ENCODE measurements at places on chromosomes 13 and 19. TPM values are rescaled to one million over a fixed set of nuclear protein-coding genes. Genes with fewer than 3 reads are reported as not detected.

The SIGLEC12 gene
- total RNA-seq: 0.11 TPM

The LILRA2 gene
- 1.6 TPM for total RNA-seq

The SLC25A41 gene
- 0.16 TPM for total RNA-seq

The CEACAM4 gene
- 0.25 TPM for total RNA-seq

The SBK2 gene
- 6.5 TPM for total RNA-seq

- DNase-seq: no peak
Measured at GRCh38 chr19:16328824-16329482, 4.3 kb downstream of the KLF2 start.

The IZUMO4 gene
- 2.8 TPM for total RNA-seq

DNA sequence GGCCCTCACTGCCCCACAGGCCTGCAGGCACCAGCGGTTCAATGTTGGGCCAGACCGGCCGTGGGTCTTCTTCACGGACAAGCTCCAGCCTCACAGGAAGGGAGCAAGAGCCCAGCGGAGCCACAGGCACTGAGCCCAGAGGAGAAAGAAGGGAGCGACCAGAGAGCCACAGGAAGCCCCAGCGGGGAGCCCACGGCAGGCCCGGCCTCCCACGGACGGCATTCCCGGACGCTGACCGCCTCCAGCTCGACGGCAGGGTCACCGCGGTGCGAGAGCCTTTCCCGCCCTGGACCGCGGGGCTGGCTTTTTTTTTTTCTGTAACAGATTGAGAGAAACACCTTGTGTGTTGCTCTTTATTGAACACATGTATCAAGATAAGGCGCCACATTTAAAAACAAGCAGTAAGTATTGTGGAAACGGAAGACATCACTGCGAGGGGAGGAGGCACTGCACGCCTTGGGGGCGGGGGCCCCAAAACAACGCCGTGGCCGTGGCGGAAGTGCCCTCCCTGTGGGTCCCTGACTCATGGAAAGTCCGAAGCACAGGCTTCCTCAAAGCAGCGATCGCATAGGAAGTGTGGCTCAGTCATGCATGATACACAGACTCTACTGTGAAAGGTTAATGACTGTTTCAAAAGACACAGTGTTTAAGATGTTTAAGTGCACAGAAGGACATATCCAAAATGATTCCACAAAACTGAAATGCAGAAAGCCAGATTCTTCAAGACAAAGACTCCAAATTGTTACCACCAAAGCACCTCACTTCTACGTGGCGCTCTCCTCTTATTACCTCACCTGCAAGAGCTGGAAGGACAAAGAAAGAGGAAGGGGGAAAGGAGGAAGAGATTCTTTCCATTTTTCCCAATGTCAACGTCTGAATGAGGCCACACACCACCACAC lies 3.5 kb downstream of the RASA3 start:
- DNase-seq: peak; percentile 79

- no peak for DNase-seq
Measured at GRCh38 chr19:18176367-18177310, 3.0 kb downstream of the IFI30 start.

DNA sequence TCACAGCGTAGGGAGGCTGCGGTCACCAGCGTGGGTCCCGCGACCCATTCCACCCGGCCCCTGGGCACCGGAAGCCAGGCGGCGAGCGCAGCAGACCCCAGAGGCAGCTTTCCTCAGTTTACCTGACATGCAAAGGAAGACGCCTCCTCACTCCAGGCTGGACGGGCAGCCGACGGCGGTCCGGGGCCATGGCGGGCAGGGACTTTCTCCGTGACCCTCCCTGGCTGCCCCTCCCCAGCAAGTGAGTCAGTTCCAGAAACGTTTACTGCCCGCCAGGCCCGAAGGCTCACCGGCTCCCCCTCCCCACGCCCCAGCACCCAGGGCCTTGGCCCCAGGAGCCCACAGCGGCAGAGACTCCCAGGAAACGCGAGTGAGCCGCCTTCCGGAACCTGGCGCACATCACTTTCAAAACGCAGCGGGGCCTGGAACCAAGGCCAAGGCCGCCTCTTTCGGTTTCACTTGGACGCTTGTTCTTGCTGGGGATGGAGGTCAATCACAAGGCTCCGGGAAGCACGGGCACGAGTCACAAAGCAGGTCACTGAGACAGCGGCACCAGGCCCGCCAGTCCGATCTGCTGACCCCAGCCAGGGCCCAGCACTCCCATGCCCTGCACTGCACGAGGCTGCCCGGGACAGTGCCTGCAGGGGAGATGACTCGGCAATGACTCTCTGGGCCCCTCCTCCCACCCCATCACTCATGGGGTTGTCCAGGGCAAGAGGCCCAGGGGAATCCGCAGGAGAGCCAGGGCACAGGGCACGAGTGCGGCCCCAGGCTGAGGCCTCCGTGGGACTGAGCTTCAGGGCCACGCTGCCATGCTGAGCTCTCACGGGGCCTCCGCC lies 5.3 kb downstream of the SBNO2 start:
- DNase-seq: no peak

The RCBTB2 gene
- 14.8 TPM for total RNA-seq

DNA sequence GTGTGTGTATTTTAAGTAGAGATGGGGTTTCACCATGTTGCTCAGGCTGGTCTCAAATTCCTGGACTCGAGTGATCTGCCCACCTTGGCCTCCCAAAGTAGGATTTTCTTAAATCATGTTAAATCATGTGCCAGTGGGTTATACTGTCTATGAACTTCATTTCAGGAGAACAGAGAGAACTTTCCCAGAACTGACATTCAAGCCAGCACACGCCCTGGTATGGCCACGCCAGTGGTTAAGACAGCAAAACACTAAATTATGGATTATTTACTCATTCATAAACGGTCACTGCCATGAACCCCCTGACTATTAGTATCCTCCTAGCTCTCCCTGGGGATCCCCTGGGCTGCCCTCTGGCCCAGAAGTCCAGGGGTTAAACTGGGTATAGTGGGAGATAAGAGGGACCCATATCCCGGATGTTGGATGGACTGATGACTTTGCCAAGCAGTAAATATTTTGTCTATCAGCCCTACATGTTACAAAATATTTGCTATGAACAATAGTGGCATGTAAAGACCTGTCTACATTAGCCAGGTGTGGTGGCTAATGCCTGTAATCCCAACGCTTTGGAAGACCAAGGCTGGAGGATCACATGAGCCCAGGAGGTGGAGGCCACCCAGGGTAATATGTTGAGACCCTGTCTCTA lies 16.1 kb upstream of the STRN4 start:
- no peak for DNase-seq

DNA sequence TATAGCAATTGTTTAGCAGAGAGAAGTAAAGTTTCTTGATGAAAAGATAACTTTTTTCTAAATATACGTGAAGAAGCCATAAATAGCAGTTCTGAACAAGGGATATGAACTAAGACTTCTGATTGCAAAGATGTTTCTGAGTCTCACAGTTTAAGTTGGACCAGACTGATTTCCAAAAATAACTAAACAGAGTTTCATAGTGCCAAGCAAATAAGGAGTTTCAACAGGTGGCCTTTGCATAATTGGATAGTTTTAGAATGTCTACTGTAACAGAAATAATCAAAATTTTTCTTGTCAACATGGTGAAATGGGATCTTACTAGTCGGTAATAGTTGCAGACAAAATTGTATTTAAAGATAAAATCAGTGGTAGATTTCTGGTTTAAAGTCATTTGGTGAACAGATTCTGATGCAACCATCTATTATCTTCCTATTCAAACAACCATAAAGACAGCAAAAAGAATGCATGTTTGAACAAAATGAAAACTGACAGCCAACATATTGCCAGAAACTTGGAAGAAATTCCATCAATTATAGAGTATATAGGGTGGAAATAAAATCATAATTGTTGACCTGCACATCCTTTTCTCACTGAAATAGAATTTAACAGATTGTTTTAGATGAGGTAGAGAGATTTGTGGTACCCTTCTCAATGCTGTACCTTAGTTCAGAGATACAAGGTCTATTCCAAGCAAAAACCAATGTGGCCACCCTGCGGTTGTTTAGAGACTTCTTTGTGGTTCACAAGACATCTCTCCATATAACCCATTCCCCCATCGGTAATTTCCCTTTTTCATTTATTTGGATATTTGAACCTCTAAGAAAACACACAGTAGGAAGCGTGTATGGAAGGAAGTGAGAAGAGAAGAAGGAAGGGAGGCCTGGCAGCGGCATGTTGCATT lies 275.3 kb downstream of the COG6 start:
- DNase-seq: no peak

- no peak for DNase-seq
Measured at GRCh38 chr13:110394371-110394841, 87.3 kb downstream of the COL4A2 start.

GRCh38 chr19:10892256-10892655 lies 20.9 kb downstream of the CARM1 start:
- no peak for DNase-seq

- DNase-seq: no peak
Measured at GRCh38 chr19:17688853-17689595, 870 bp upstream of the UNC13A start.

GRCh38 chr13:44181931-44182330 lies 191.7 kb upstream of the SERP2 start:
- no peak for DNase-seq

- no peak for DNase-seq
Measured at GRCh38 chr13:25881971-25882451, 169.8 kb downstream of the SHISA2 start.

GRCh38 chr13:32299893-32300292 lies 15.3 kb downstream of the ZAR1L start:
- no peak for DNase-seq

DNA sequence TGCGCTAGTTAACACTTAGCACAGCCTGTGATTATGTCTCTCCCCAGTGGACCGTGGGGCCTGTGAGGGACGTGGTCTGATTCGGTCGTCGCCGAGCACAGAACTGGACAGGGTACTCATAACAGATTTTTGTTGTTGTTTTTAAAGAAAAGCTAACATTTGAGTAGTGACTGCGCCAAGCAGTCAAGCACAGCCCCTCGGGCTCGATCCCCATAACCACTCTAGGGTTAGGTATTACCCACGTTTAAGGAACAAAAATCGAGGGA lies 805 bp upstream of the PTOV1 start:
- no peak for DNase-seq

DNA sequence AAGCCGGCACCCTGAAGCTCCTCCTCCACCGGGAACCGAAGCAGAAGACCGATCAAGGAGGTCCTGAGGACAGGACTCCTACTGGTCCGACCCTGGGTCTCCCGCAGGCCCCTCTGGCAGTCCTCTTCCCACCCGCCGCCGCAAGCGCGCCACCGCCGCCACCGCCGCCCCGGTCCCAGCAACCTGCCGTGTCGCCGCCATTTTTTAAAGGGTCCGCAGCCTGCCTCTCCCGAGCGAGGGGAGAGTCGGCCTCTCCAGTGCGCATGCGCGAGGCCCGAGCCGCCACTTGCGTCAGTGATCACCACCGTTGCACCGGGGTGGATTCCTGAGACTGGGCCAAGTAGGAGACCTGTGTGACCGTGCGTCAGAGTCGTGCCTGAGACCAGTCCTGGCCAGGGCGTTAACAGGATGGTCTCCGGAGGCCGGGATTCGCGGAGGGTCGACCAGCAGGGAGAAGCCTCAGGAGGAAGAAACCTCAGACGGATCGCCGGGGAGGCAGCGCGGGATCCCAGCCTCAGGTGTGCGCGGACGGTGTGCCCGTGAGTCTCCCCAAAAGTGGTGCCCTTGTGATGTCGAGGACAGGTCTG lies 51.6 kb downstream of the ZNF146 start:
- DNase-seq: peak; percentile 29

GRCh38 chr13:32530841-32531253 lies 7.7 kb downstream of the N4BP2L2 start:
- DNase-seq: no peak

The CCDC70 gene
- not detected for total RNA-seq

The URAD gene
- not detected for total RNA-seq

DNA sequence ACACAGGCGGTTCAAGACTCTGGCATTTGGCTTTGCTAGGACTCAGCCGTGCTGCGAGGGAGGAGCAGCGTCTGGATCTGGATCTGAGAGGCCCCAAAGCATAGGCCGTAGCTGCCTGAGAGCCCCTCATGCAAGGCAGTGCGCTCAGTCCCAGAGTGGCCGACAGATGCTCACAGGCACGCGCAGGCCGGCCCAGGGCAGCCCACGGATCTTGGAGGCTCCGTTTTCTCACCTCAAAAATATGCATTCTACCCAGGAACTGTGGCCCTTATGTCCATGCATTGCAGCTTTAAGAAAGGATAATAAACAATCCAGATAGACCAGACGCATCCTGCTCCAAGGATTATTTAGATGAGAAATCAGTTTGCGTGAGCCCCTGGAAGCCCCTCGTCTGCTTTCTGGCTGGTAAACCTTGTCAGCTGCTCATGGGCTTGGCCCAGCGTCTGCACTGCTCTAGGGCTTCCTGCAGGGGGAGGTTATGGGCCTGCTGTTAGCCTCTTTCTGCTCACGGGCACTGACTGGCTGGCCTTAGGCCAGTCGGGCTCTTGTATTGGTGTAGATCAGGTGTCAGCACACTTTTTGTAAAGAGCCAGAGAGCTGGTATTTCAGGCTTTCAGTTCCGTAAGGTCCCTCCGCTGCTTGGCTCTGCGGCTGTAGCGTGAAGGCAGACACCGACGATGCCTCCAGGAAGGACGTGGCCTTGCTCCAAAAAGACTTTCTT lies 24.2 kb downstream of the TEX29 start:
- no peak for DNase-seq

The PSG6 gene
- not detected for total RNA-seq

DNA sequence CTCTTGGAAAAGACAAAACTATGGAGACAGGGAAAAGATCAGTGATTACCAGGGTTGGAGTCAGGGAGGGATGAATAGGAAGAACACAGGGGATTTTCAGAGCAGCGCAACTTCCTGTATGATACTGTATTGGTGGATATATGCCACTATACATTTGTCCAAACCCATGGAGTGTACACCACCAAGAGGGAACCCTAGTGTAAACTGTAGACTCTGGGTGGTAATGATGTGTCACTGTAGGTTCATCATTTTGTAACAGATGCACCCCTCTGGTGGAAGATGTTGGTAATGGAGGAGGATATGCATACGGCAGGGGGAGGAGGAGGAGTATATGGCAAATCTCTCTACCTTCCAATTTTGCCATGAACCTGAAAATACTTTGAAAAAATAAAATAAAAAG lies 68.1 kb downstream of the UFM1 start:
- no peak for DNase-seq

The CPB2 gene
- total RNA-seq: not detected

DNA sequence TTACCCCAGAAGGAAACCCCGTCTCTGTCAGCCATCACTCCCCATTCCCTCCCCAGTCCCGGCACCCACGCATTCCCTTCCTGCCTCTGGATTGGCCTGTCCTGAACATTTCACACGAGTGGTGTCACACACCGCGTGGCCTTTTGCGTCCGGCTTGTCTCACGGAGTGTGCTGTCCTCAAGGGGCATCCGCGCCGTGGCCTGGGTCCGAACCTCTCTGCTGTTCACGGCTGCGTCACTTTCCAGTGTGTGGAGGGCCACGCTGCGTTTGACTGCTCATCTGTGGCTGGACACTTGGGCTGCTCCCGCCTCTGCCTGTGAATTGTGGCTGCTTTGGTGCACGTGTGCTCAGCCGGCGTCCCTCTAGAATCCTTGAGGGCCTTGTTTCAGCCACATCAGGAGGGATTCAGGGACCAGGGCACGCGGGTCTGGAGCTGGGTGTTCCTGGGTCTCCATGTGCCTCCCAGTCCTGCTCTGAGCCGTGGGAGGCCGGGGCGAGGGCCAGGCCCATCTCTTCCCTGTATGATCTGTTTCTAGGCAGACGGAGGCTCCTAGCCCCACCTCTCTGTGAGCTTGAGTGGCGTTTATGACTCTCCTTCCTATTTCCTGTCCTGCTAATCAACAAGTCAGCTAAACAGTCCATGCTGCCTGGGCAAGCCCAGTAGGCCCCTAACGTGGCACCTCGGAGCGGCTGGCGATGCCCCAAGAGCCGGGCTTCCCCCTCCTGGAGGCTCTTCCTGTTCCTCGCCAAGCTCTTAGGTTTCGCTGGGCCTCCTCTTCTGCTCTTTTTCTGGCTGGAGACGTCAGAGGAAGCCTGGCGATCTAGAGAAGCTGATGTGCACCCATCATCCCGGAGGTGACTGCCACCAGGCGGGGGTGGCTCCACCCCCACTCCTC lies 8.1 kb downstream of the STK11 start:
- peak; percentile 60 for DNase-seq

Measured in left ventricle myocardium inferior (tissue), 1 donor.